ENCODE measurements at places on chromosomes 3 and 15.

GRCh38 chr3:46932455-46933225, 43.9 kb downstream of the CCDC12 start:
- DNase-seq: no peak

DNA sequence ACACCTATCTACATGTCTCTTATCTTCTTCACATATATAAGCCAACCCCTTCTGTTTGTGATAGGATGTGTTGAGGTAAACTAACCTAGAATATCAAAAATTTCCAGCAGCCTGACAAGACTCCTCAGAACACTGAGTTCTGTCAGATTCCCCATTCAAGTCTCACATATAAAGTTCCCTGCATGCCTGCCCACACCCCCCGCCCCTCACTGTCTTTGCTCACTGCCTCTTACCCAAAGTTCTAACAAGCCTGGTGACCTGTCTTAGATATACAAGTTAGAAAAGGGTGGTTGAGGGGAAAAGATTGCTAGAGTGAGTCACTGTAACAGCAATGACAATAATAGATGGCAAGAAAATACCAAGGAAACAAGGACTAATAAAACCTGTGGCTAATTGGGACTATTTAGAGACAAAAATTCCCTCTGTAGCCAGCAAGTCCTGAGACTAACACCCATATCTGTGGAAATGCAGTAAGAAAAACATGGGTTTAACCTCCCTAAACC, 40.1 kb downstream of the FBXO22 start:
- DNase-seq: no peak

DNA sequence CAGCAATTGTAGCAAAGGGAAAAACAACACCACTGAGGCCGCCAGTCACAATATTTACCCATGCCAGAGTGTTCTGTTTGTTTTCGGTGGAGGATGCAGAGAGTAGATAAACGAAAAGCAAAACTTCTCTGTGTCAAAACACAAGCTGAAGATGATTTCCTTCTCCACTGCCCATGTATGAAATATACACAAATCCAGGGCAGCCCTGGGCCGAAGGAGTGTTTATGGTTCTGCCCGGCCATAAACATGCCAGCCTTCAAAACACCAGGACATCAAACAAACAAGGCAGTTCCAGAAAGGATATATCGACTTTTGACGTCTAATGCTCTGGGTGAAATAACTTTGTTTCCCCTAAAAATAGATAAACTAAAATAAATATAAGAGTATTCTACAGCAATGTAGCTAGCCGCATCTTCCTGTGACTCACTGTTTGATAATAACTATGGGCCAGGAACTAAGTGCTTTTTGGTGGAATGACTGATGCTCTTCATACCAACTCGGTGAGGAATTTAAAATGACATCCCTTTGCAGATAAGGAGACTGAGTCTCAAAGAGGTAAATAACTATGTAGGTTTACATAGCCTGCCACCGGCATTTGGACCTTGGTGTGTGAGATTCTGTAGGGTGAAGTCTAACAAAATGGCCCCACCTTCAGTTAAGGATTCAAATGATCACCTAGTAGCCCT, 82.8 kb downstream of the MAGI1 start:
- no peak for DNase-seq

DNA sequence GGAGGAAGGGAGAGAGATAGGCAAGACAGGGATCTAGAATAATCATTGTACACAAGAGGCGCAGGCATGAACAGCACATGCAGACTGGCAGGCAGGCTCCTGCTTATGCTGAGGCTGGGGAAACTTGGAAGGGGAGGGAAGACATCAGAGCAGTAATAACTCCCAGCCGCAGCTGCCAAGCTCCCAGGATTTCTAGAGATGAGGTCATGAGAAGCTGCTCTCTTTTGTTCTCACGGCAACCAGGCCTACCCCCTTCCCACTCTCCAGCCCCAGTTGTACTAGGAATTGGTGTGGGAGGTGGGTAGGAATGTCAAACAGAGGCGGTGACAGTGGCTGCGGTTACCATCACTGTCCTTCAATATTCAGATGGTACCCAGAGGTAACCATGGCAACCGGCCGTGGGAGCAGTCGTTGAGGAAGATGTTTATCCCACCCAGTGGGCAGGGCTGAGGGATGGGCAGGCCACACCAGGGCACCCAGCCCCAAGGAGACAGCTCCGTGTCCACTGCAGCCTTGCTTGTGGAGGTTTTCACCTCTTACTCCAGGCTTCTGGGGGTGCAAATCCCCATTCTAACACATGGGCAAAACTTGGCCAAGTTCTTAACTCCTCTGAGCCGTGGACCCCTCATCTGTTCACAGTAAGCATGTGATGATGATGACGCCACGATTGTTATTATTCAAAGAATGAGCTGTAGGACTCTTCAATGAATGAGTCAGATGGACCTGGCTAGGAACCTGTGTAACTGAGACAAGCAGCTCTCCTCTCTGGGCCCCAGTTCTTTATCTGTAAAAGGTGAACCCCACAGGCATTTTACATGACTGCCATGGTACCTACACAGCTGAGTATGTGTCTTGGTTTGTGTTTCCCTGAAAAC, 360.8 kb upstream of the PROK2 start:
- no peak for DNase-seq

DNA sequence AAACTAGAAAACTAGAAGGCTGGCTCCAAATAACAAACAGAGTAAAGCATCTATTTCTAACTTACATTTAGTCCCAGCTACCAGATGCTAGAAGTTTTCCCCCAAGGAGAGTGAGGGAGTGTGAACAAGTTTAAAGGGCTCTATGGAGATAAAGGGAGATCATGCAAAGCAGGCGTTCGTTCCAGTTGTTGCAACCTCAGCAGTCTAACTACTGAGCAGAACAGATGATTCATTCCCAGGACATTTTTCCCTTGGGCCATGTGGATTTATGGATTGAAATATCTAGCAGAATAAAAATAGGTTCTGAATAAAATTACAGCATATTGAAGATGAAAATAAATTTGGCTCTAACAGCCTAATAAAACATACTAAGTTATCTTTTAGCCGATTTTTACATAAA, 154.8 kb upstream of the TTC14 start:
- no peak for DNase-seq

DNA sequence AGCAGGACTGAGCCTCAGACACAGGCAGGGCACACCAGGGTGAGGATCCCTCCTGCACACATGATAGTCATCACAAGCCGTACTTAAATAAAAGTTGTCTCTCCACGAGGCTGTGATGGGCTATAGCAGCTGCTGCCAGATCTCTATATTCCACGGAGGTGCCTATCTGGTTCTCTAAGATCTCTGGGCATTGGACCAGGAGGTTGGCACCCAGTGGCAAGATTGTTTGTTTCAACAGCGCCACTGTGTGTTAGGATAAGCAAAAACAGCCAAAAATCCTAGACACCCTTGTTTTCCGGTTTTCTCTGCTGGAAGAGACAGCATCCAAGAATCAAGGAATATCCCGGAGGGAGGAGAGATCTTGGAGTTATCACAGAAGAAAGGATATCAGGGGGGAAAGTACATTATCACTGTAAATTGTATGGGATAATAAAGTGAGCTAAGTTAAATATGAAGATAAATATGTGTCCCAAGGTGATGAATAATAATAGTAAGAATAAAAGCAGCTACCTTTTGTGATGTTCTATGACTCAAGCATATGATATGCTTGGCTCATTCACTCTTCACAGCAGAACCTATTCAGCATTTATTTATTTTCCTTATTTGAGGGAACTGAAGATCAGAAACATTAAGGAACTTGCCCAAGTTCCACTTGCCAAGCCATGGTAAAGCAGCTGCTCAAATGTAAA, 90.6 kb upstream of the AKAP13 start:
- peak; percentile 38 for DNase-seq

DNA sequence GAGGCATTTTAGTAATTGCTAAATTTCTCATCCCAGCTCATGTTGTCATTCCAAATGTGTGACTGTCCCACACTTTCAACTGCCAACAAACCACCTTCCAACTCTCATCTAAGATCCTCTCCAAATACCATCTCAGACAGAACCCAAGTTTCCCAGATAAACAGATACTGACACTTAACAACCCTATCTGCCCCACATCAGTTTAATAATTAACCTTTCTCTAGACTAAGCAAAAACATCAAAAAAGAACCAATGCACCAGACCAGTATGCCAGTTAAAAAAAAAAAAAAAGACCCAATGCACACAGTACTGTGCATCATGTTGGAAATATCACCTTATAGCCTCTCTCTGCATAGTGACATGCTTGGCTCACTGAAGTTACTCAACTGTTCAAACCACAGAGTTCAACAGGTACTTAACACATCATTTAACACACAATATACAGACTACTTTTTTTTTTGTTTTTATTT, 5.5 kb downstream of the SFMBT1 start:
- DNase-seq: no peak

- DNase-seq: no peak
These were observed 50.4 kb downstream of the IL12A start for GRCh38 chr3:160038862-160039562.

DNA sequence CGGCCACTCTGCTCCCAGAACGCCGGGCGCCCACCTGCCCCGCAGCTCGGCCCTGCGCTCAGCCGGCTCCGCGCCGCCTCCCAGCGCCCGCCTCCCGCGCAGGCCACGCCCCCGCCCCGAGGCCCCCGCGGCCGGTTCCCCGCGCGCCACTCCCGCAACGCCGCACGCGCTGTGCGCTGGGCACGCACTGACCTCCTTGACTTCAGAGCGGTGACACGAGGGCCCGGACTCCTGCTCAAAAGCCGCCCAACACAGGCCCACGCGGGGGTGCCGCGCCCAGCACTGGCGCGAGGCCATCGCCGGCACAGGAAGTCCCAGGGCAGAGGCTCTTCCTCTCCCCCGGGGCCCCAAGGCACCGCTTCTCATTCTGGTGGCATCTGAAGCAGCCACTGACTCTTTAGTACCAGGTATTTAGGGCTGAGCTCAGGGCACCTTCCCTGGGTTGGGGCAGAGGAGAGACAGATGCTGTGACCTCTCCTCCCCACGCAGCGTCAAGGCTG, 12.4 kb downstream of the TNK2 start:
- DNase-seq: peak; percentile 72

- DNase-seq: no peak
These were observed 85.2 kb downstream of the STRIT1 start for GRCh38 chr3:155208183-155208800.

- DNase-seq: no peak
These were observed 34.0 kb downstream of the RPLP1 start for GRCh38 chr15:69486481-69487110.

- no peak for DNase-seq
These were observed 2.5 kb downstream of the OSBPL10 start for GRCh38 chr3:31978553-31978952.

- peak; percentile 87 for DNase-seq
These were observed 28.9 kb upstream of the OCA2 start for GRCh38 chr15:28128031-28128430.

DNA sequence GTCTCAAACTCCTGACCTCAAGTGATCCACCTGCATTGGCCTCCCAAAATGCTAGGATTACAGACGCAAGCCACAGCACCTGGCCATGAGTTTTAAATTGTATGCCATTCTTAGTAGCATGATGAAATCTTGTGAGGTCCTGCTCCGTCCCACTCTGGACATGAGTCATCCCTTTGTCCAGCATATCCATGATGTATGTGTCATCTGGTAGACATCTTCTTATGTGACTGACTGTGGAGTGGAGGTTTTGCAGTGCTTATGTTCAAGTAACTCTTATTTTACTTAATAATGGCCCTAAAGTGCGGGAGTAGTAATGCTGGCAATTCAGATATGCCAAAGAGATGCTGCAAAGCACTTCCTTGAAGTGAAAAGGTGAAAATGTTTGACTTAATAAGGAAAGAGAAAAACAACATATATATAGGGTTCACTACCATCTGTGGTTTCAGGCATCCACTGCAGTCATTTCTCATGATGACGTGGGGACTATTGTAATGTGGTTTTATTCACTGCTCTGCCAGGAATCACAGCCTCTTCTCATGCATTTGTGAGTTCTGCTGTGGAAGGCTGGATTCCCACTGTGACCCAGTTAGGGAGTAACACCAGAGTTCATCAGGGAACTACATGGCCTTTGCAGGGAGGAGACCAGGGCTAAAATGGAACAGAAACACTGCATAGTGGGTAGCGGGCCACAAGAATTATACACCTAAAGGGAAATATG, 204.6 kb upstream of the STRIT1 start:
- no peak for DNase-seq

GRCh38 chr3:185931777-185932612, 5.8 kb downstream of the TRA2B start:
- no peak for DNase-seq

- DNase-seq: no peak
These were observed 36.9 kb downstream of the SENP8 start for GRCh38 chr15:72155003-72155621.

DNA sequence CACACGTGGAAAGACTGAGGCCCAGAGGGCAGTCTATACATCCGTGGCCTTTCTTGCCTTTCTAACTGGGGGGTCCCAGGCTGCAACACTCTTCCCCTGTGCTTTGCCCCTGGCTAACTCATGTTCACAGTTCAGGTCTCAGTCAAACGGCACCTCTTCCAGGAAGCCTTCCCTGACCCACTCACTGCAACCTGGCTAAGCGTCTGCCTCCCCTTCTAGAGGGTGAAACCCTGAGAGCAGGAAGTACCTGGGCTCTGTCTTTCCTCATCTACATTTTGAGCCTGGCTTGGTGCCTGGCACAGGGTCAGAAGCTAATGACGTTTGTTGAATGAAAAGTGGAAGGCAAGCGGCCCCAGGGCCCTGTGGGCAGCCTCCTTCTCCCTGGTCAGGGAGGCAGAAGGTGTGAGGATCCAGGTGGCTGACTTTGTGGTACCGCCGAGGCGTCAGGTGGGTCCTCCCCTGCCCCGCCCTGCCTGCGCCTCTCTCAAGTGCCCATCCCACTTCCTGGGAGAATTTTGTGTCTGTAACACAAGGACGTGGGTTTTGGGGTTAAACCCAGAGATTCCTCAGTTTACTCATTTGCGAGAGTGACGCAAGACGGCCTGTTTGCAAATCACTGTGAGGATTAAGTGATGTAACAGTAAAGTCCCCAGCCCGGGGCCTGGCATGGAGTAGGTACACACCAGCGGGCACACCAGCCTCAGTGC, 32.1 kb downstream of the DNASE1L3 start:
- DNase-seq: no peak

GRCh38 chr15:39931615-39932014, 2.3 kb upstream of the EIF2AK4 start:
- no peak for DNase-seq

GRCh38 chr3:152039887-152040286, 166.4 kb downstream of the SUCNR1 start:
- DNase-seq: no peak

GRCh38 chr3:32226875-32227500, 11.5 kb upstream of the CMTM8 start:
- no peak for DNase-seq

DNA sequence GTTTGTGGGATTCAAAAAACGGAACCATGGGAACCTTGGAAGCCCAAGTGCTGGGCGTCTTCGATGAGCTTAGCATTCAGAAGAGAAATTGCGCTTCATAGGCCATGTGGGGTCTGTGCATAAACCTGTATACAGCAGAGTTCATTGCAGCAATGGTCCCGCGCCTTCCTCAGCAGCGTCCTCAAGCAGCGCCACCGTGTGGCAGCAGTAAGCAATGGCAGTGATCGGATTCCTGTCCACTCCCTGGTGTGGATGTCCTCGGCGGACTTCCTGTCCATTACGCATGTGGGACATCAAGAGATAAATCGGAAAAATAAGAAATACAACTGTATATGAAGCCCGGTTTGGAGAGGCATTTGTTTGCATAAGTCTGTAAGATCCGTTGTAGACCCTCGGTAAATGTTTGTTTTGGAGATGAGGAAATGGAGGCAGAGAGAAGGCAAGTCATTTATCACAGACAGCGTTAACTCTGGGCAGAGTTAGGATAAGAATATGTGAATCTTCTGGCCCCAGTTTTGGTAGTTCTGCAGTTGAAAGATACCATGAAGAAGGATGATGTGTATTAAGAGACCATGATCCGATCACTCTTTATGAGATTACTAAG, 57.7 kb downstream of the CNTN4 start:
- DNase-seq: no peak

GRCh38 chr15:79035111-79035601, 55.4 kb downstream of the RASGRF1 start:
- DNase-seq: no peak

Measured in globus pallidus (tissue), 1 donor.